ENCODE measurements at places on chromosomes 16 and 17.

- no peak for DNase-seq
These were observed 185.2 kb downstream of the CPPED1 start for GRCh38 chr16:12618515-12618914.

GRCh38 chr16:5428932-5429331 is 331.3 kb upstream of the EEF2KMT start:
- no peak for DNase-seq

- no peak for DNase-seq
These were observed 3.8 kb upstream of the JPT2 start for GRCh38 chr16:1674306-1674705.

GRCh38 chr16:24700549-24701392 is 28.7 kb upstream of the TNRC6A start:
- peak; percentile 93 for DNase-seq

GRCh38 chr16:77960766-77961165 is 61.6 kb upstream of the CLEC3A start:
- DNase-seq: no peak
